ENCODE measurements at places on chromosomes 3 and 15.
A peak's percentile ranks its signal among the peaks of the same experiment; 100 is the strongest.

GRCh38 chr15:38154837-38155236, 97.8 kb upstream of the SPRED1 start:
- DNase-seq = no peak

DNA sequence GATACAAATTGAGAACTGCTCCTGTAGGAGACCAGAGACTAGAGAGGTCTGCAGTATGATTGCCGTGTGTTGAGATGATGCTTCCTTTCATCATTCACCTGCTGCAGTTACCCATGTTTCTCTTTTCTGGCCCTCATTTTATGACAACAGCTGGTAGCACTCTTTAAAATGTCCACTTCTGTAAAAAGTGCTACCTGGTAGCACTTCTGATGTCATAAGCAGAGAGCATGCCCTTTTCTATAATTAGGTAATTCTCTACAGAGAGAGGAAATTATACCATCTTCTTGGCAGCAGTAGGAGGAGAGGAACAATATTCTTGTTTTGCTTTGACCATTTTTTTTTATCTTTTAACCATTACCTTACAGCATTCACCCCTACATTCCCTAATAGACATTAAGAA, 123.8 kb downstream of the PPM1L start:
- no peak for DNase-seq

DNA sequence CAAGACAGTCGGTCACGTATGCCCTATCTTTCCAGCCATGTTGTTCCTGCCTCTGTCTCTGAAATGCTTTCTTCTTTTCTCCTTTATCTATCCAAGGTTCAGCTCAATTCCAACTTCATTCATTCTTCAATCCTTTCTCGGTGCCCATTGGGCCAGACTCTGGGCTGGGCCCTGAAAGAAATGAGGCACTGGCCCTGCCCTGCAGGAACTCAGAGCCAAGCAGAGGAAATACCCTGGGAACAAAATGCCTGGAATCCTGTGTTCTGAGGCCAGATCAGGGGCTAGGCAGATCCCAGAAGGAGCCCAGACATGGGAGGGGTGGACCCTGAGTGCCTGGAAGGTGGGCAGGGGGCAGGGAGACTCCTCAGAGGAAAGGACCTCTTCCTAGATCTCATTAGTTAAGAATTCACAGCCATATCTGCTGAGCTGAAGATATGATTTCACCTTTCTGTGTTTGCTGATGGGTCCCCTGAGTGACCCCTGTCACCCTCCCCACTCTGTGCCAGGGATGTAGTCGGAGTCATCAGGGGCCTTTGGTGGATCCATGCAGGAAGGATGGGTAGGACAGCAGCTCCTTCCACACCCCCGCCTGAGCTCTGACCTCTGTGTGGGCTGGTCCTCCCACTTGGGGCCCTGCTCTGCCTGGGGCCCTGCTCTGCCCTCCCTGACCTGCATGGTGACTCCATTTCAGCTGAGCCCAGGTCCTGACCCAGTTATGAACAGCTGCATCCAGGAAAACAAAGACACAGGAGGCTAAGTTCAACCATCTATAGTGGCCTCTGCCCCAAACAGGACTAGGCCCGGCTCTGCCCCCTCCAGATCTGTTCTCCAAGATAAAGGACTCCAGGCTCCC, 5.3 kb upstream of the DAPK2 start:
- no peak for DNase-seq

DNA sequence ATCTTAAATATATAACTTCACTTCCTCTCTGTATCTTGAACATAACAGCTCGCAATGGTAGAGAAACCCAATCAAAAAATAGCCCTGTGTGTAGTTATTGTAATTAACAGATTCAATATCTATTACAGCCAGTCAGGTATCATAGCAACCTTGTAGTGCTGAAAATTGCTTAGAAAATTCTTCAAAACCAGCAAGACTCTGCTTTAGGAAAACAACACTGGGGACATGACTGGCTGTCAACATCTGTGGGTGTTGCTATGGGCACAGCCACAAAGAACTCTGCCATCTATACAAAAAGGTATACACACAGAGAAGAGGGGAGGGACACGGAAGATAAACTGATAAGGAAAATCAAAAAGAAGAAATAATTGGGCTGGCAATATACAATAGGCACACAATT, 101.2 kb downstream of the WDR72 start:
- DNase-seq = no peak

GRCh38 chr3:15512166-15512565, 9.3 kb downstream of the COLQ start:
- no peak for DNase-seq

DNA sequence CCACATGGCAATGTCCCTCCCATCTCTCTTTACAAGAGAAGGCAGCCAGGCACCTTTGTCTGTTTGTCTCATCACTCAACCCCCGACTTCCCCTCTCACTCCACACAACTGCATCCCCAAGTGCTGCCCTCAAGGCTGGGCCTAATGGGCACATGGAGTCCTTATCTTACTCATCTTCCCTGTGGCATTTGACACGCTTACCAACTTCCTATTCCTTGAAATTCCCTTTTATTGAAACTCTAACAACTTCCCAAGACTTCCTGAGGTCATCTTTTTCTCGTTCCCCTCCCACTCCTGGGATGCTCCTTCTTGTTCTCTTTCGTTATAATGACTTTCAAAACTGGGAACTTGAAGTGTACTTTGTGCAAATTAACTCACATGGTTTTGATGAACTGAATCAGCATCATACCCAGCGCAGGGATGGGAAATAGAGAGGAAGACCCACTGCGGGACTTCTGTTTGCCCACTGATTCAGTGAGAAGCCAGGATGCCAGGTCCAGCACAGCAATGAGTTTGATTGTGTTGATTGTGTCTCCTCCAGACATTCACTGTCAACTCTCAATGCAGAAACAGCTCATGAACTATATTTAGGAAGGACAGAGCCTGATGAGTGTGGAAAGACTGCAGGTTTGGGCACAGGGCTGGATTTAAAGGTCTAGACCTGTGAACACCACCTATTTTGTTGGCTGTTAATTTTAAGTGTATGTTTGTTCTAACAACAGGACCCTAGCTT, 104.7 kb upstream of the TNIK start:
- no peak for DNase-seq

DNA sequence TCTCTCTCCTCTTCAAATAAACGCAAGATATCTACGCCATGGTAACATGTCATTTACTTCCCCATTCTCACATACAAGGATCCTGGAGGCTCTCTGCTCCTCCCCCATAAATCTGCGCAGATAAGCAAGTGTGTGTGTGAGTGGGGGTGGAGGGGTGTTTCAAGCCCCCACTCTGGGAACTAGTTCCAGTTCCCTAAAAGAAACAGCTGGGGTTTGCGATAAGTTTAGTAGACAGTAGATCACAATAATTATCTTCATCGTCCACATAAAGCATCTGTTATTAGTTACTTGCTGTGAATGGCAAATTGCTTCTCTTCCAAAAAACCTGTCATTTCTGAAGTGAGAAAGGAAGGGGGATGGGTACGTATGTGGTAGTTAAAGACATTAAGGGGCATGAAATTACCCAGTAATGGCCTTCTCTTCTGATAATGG, 79.8 kb downstream of the RBPMS2 start:
- no peak for DNase-seq

GRCh38 chr3:194370753-194371152, 1.2 kb upstream of the LRRC15 start:
- no peak for DNase-seq

GRCh38 chr15:56939257-56939656, 20.8 kb downstream of the TCF12 start:
- no peak for DNase-seq

GRCh38 chr3:59440285-59441028, 390.6 kb upstream of the CFAP20DC start:
- no peak for DNase-seq

- DNase-seq = no peak
These were observed 16.3 kb downstream of the CACNA2D2 start for GRCh38 chr3:50487181-50487580.

- DNase-seq = no peak
These were observed 9.9 kb upstream of the ZBED2 start for GRCh38 chr3:111605018-111605417.

DNA sequence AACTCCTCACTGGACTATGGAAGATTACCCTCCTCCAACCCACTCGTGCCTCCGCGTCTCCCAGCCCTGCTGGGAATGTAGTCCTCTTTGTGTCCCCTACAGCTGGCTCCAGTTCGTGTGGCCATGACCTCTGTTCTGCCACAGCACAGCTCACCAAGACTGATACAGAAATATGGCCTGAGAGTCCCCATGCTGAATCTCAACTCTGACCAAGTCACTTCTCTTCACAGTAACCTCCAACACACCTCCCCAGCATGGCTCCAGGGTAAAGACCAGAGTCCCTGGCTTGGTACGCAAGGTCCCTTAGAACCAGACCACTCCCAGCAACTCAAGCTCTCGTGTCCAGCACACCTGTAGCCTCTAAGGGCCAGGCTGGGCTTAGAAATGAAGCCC, 2.3 kb upstream of the COL7A1 start:
- no peak for DNase-seq

DNA sequence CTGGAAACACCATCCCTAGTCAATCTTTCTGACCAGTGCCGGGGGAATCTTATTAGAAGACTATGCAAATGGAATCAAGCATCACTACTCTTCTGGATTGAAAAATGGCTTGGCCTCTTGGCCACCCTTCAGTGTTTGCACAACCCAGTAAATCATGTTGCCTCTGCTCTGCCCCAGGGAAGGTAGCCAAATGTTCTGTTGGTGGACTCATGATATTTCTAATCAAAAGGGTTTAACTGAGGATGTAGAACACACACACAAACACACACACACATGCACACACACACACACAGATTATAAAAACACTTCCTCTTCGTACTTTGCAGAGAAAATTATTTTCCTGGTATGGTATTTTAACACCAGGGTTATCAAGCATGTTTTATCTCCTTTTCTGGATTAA, 7.9 kb downstream of the RBP2 start:
- no peak for DNase-seq

DNA sequence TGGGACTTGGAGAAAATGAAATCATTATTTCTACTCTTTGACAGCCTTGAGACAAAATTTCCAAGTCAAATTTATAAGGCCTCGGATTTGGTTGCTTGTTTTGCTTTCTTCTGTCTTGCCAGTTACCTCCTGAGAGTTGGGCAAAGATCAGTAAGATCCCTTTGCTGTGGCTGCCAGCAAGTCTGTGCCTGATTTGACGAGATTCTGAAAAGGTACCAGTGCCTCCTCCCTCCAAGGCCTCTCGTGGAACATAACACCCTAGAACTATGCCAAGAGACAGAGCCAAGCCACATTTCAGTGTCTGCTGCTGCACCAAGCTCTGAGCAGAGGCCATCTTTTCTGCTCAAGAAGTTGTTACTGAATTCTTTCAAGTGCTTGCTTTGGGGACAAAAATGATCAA, 61.0 kb downstream of the GTPBP8 start:
- DNase-seq = no peak

- DNase-seq = peak; percentile 33
These were observed 15.3 kb upstream of the IREB2 start for GRCh38 chr15:78422571-78423340.

DNA sequence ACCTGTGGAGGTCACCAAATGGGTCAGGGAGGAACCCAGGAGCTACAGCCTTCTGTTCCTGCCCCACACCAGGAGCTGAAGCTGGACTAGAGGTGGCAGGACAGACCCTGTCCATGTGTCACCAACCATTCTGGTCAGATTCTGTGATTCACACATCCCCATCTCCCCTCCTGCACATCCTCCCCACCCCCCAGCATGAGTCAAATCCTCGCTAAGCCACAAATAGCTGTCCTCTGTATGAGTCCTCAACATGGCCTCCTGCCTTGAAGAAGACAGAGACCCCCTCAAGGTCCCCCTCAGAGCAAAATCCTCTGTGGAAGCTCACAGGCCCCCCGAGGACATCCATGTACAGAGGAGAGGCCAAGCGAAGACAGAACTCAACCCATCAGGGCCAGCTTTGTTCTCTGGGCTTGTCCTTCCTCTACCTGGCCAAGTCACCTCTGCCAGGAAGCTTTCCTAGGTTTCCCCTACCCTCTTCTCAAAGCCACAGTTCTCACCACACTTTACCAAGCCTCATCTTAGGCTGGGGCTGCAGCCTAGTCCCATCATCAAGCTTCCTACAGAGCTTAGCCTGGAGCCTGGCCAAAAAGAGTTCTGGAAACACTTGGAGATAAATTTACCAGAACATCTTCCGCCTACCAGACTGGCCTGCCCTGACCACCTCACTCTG, 17.1 kb downstream of the CACNA2D2 start:
- DNase-seq = no peak

DNA sequence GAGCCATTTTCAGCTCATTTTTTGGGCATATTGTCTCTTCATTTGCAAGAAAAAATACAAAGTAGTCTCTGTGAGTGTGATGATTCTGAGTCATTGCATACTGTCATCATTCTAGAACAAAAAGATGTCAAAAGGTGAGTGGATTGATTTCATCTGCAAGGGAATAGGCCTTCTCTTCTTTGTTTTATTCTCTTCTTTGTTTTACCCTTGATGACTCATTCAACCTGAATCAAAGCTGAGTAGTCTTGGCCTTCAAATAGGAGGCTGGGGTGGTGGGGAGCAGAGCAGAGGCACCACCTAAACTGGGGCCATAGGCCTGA, 25.4 kb downstream of the CYP19A1 start:
- DNase-seq = no peak

DNA sequence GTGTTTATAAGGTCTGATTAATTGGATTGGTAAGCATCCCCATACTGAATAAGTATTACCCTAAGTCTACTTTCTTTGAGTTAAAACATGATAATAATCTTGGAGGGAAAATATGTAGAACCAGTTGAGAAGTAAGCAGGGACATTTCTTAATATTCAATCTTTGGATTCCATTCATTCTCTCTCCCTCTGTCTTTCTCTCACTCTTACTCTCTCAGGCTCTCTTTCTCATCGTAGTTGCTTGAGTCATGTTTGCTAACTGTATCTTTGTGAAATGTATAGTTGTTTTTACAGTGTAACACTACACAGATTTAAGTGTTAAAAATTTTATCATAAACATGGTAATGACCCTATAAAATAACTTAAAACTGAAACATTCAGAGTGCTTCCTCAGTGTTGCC, 163.8 kb downstream of the RSRC1 start:
- no peak for DNase-seq

- DNase-seq = no peak
These were observed 2.2 kb downstream of the ZXDC start for GRCh38 chr3:126473292-126474168.

All from LNCaP clone FGC (cell line).